ENCODE measurements at places on chromosomes 16 and 17.

- DNase-seq: no peak
Measured at GRCh38 chr16:78607465-78607864, 508.0 kb downstream of the WWOX start.

GRCh38 chr17:75945211-75945610 is 4.4 kb upstream of the FBF1 start:
- no peak for DNase-seq

DNA sequence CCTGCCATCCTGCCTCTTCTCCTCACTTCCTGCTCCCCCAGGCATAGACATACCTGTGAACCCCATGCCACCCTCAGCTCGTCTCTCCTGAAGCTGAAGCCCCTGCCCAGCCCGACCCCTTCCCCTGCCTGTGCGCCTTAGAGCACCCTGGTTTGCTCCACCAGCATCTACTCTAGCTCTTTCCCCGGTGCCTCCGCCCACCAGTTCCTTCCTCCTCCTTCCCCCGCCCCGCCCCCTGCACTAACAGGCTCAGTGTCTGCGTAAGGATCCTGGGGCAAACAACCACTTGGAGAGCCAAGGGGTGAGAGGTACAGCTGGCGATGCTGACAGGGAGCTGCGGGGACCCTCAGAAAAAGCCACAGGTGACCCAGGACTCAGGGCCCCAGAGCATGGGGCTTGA is 1.9 kb downstream of the GPR142 start:
- DNase-seq: no peak

- DNase-seq: no peak
Measured at GRCh38 chr17:73729101-73729500, 84.9 kb upstream of the SDK2 start.

- DNase-seq: peak; percentile 72
Measured at GRCh38 chr17:17568772-17569195, 22.7 kb downstream of the PEMT start.

GRCh38 chr16:3945751-3946603 is 65.5 kb upstream of the CREBBP start:
- peak; percentile 88 for DNase-seq

DNA sequence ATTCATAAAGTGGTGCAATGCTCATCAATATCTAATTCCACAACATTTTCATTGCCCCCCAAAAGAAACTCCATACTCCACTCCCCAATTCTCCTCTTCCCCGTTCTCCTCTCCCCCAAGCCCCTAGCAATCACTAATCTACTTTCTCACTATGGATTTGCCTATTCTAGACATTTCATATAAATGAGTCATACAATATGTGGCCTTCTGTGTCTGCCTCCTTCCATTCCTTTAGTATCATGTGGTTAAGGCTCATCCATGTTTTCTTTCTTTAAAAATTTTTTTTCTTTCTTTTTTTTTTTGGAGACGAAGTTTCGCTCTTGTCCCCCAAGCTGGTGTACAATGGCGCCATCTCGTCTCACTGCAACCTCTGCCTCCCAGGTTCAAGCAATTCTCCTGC is 56.3 kb upstream of the HAS3 start:
- peak; percentile 61 for DNase-seq

- DNase-seq: no peak
Measured at GRCh38 chr17:51029142-51029541, 91.5 kb downstream of the SPAG9 start.

GRCh38 chr16:63169100-63169499 is 1132.9 kb upstream of the CDH8 start:
- no peak for DNase-seq

DNA sequence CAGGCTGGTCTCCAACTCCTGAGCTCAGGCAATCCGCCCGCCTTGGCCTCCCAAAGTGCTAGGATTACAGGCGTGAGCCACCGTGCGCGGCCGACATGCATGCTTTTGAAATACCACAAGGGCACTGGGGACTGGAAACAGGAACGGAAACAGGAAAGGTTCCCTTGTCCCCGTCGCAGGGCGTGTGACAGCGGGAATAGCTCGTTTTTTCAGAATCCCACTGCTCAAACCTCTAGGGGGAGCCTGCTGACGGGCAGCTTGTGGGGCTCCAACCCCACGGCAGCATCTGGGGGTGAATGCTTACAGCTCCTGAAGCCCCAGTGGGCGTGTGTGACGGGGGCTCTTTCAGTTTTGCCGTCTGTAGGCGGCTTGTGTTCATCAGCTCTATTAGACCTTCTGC is 18.8 kb upstream of the ASGR2 start:
- DNase-seq: no peak

GRCh38 chr17:48510381-48510760 is 20.4 kb downstream of the HOXB1 start:
- DNase-seq: no peak

DNA sequence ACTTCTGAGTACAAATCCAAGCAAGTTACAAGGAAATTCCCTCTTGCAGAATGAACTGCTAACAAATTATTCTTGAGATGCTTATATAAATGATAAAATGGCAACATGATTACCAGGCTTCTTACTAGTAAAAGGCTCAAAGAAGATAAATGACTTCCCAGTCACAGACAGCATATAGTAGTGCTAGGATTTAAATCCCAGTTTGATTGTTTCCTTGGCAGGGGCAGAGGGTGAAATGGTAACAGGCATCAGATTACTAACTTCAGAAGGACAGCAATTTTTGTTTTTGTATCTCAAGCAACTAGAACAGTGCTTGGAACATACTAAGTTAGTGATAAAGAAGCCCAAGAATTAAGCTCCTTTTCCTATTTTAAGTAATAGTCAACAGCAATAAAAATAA is 102.8 kb downstream of the SSH2 start:
- no peak for DNase-seq

DNA sequence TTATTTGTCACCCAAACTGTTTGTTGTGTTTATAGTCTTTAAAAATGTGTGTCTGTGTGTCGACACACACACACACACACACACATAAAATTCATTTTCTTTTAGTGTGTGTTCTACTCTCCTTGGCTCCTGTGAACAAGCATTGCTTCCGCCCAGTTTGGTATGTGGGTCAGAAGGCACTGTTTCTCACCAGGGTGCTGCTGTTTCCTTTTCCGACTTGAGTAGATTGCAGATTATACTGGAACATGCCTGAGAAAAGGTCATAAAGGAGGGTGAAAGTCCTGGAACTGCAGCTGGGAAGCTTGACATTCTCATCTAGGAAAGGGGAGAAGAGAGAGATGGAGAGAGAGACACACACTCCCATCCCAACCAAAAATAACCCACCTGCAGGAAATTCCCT is 330.3 kb downstream of the BCAS3 start:
- no peak for DNase-seq

GRCh38 chr17:35760587-35760986 is at the start of gene C17orf50:
Gene C17orf50 (plus strand): TSS chr17:35760887. CDS start chr17:35760942, 55 bp downstream.
- DNase-seq: no peak

- no peak for DNase-seq
Measured at GRCh38 chr17:290121-290521, 62.5 kb downstream of the RPH3AL start.

GRCh38 chr16:30382111-30382881 is at the start of gene SEPTIN1:
Gene SEPTIN1 (minus strand): TSS chr16:30382561. CDS start chr16:30382542, 19 bp downstream.
- DNase-seq: no peak

DNA sequence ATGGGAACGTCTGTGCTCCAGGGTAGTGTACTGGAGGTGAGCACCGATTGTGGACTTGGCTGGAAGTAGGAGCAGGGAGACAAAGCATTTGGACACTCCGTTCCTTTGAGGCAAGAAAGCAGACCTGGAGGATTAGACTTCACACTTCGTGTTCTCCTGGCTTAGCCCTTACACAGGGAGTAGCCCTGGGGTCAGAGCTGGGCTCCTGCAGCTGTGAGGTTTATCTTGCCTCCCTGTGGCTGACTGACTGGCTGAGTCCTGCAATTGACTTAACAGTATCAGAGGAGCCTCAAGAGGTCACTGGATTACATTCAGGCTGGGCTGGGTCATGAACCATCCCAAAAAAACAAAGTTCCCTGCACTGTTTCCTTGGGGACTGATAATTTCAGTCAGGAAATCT is 37.1 kb downstream of the MPRIP start:
- no peak for DNase-seq

DNA sequence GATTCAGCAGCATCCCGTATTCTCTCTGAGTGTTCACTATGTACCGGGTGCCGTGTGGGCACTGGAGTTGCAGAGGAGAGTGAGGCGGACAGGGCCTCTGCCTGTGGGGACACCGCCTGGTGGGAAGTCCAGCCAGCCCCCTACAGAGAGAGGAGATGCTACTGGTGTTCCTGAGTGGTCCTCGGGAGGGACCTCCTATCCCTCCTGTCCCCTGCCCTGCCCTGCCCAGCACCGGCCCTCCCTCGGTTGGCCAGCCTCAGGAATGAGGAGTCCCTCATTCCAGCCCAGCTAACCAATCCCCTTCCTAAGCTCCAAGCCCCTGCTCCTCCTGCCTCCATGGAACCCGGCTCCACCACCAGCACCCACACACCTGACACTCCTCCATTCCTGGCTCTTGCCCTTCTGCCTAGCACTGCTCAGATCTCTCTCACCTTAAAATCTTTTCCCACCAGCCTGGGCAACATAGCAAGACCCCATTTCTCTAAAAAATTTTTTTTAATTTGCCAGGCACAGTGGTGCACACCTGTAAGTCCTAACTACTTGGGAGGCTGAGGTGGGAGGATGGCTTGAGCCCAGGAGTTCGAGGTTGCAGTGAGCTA is 2.0 kb downstream of the ASGR2 start:
- no peak for DNase-seq

DNA sequence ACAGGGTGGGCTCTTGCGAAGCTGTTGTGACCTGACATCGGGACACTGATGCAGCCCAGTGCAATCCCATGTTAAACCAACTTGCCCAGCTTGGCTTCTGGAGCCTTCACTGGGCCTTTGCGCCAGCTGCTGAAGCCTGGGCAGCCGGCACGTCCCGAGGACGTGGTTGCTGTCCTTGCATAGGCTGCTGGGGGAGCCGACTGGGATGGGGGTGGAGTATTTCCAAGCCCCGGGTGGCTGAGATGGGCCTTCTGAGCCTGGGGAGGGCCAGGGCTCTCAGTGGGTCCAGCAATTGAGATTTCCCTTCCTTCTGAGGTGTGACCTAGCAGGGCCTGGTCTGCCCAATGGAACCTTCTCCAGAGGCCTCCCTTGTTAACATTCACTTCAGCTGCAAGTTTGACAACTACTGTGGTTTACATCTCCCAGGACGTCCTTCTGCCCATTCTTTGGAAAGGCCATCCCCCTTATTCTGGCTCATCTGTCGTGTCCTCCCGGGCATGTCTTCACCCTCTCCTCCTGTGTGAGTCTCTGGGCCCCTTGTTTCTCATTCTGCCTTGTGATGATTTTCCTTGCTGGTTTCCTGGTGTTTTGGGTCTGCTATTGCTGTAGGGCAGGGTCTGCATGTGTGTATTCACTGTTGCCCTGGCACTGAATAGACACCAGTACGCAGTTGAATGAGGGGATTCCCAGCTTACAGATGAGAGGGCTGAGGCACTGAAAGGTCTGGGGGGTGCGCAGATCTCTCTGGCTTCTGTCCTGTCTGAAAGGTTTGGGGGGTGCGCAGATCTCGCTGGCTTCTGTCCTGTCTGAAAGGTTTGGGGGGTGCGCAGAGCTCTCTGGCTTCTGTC is 34.4 kb downstream of the HAPSTR1 start:
- DNase-seq: no peak

- no peak for DNase-seq
Measured at GRCh38 chr16:11907160-11907970, 8.4 kb downstream of the GSPT1 start.

DNA sequence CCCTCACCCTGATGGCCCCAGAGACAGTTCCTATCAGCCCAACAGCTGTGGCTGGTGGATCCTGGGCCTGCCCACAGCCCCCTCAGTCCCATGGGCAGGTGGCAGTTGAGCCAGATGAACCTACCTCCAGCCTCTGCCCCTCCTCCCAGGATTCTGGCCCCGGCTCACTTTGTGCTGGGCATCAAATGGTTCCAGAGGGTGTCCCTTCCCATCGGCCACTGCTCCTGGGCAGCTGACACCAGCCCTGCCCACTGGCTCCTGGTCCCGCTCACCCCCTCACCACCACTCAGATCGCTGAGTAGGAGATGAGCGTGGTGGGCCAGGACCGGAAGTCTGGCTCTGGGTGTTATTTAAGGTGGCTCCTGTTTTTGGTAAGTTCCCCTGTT is 2.0 kb downstream of the TTYH2 start:
- DNase-seq: no peak

DNA sequence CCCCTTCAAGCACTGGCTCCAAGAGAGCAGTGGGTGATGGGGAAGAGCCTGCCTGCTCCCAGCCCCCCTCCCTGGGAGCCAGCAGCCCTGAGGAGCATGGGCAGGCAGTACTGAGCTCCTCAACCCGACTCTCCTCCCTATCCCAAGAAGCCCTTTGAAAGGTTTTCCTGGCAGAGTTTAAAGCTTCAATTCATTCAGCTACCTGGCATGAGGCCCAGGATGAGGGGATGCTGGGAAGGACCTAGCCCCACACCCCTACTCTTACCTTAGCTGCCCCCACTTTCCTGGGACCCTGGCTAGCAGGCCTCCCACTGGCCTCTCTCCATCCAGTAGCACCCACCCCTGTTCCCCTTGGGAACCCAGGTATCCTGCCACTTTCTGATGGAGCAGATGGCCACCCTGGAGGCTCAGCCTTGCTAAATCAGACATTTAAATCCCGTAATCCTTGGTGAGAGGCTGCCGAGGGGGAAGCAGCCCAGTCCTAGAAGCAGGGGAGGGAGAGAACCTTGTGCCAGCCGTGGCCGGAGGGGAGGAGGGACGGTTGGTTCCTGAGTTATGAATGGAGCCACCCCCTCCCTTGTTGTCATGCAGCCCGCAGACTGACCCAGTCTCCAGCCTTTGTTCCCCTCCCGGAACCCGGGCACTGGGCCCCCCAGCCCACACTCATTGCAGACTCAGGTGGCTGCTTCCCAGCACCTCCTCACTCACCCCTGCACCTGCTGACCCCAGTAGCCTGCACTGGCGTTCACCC is 17.1 kb downstream of the ATP1B2 start:
- DNase-seq: no peak

DNA sequence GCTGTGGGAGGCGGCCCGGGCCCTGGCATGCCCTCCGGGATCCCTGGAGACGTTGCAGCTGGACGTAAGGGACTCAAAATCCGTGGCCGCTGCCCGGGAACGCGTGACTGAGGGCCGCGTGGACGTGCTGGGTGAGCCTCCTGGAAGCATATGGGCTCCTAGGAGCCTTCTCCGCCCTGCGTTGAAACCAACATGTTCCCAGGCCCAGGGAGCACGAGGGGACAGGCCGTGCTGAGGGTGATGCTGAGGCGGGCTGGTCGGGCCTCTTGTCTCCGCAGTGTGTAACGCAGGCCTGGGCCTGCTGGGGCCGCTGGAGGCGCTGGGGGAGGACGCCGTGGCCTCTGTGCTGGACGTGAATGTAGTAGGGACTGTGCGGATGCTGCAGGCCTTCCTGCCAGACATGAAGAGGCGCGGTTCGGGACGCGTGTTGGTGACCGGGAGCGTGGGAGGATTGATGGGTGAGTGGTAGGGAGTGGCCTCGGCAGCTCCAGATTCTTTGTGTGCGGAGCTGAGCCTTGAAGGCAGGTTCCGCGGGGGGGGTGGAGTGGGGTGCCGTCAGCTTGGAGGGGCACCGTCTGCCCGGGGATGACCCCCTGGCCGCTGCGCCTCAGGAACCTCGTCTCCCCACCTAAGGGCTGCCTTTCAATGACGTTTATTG is 567 bp downstream of the HSD17B1 start:
- no peak for DNase-seq

- DNase-seq: peak; percentile 69
Measured at GRCh38 chr17:60139438-60140285, 10.1 kb upstream of the CA4 start.

- DNase-seq: peak; percentile 10
Measured at GRCh38 chr17:55641676-55642081, 81.0 kb downstream of the TMEM100 start.

All from HTR-8/SVneo (cell line).